ENCODE measurements at places on chromosomes 12 and 14.

DNA sequence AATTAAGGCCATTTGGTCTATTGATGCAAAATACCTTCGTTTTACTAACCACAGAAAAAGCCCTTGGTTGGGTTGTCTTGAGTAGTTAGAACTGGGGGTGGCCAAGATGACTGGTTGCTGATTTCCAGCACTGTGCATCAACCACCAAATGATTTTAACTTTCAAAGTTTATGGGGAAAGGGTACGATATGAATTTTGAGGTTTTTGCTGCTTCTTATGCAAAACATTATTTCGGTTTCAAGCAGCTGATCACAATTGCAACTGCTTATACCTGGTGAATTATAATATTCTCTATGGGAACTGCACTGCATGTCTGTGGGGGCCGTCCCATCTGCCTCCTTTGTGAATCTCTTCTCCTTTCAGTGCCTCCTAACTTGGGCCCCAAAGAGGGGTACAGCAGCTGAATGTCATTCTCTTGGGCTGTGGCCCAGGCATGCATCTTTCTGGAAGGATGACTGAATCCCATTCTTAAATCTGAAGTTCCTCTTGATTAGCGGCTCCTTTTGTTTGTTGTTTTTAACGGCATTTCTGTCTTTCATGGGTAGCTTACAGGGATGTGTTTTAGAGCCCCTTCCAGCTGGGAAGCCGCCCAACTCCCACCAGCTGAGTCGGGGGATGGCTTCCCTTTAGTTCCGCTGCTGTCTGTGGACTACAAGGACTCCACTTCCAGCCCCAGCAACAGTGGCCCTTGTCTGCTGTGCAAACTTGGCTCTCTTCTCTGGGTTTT lies 479.8 kb downstream of the ZFP36L1 start:
- DNase-seq, result no peak

- DNase-seq, result no peak
Measured at GRCh38 chr12:28507033-28507432, 316.8 kb downstream of the CCDC91 start.

DNA sequence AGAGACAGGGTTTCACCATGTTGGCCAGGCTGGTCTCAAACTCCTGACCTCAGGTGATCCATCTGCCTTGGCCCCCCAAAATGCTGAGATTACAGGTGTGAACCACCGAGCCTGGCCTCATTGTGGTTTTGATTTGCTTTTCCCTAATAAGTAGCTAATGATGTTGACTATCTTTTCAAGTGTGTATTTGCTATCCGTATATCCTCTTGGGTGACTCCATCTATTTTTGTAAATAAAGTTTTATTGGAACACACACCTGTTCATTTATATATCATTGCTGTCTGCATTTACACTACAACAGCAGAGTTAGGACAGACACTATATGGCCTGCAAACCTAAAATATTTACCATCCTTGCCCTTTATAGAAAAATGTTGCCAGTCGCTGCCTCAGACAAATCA lies 13.7 kb upstream of the HRK start:
- DNase-seq, result no peak

DNA sequence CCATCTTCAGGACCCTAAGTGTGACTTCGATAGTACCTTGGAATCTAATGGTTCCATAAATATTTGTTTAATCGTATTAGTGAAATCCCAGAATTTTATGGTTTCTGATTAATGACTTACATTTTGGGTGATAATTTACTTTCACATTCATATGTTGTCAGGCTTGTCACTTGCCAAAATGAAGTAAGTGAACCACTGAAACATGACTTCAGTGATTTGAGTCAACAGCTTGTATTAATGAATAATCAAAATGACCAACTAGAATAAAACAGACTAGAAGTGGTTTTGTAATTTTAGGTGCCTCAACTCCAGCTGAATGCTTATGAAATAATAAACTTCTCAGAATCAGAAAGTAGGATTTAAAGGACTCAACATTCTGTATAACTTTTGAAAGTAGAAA lies 517.1 kb downstream of the PRKD1 start:
- no peak for DNase-seq

DNA sequence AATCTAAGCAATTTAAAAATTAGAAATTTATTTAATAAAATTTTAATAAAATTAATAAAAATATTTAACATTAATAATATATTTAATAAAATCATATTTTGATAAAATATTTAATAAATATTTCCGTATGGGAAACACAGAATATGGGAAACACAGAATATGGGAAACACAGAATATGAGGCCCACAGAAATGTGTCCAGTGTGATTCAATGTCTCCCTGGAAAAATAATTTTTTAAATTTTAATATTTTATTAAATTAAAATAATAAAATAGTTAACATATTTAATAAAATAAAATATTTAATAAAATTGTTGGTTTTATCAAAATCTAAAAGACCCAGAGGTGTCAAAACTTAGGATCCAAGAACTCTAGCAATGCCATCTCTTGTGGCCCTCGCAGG lies 186.4 kb downstream of the TMEM132D start:
- no peak for DNase-seq
